ENCODE measurements at places on chromosomes 5 and 9.

- DNase-seq = no peak
Measured at GRCh38 chr5:137708062-137708461, 27.8 kb downstream of the KLHL3 start.

DNA sequence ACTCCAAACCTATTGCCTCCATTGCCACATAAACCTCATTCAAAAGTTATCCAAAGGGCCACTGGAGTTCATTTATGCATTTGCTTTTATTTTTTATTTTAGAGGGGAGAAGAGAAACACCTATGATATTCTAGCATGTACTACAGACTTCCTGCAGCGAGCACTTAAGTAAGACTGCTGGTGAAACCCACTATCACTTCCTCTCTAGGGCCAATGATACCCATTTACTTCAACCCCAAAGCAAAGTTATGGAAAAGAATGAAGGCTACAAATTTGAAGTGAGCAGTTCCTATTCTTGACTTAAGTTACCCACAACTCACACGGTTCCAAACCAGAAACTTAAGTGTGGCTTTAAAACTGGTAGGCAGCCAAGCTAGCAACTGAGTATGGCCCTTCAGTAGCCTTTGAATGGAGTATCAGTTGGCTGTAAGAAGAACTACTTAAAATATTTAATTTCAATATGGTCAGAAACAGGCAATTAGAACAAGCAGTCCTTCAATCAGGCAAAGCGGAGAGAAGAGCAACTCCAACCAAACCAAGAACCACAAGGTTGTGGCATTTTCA lies 94.1 kb downstream of the GPR21 start:
- DNase-seq = no peak

GRCh38 chr5:144036476-144036875 lies 134.0 kb downstream of the YIPF5 start:
- DNase-seq = no peak

DNA sequence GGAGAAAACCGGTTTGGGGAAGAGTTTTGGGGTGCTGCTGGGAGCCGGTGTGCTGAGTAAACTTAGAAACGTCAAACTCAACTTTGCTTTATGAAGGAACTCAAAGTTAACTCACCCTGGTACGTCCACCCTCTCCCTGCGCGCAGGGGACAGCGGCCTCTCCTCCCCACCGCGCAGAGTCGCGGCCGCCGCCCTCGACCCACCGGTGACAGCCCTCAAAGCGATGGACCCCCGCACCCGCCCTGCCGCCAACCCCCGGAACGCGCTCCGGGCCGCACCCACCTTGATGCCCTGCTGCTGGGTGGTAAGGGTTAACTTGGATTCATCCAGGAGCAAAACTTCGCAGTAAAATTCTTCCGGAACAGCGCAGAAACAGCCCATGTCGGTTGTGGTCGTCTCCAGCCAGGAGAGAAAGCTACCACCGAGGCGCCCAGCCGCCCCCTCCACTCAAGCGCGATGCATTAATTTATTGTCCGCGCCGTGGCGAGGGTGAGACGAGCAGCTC lies 366 bp downstream of the EPB41L4A start:
- DNase-seq = peak; percentile 17

- no peak for DNase-seq
Measured at GRCh38 chr9:87770616-87771315, 44.8 kb downstream of the CTSL start.

DNA sequence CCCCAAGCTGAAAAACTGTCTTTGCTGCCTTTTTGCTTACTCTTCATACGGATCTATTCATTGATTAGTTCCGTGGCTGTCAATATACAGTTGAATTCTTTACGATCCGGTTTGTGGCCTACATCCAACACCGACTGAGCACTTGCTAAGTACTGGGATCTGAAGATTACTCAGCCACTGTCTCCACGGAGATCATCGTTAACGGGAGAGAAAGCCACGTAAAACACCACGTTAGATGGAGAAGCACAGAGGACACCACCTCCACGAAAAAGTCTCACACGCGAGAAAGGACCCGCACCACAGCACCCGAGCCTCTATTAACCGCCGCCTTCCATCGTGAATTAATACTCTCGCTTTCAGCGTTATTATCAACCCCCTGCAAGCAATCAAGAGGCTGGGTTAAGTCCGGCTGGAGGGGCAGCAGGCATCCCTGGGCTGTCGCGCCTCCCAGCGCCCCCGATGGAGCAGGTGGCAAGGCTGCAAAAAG lies 650 bp downstream of the ELP1 start:
- peak; percentile 12 for DNase-seq

Measured in fibroblast of pulmonary artery (primary cell).